Stimulated activated CD8-positive, alpha-beta memory T cell treated with anti-CD3 and anti-CD28 coated beads, Interleukin-15, amount 100 ng/mL, for 24 hours (primary cell): ENCODE measurements at places on chromosomes 2 and 18.

GRCh38 chr2:207465894-207466293 lies 63.9 kb upstream of the CREB1 start:
- no peak for DNase-seq

GRCh38 chr2:137977790-137978189 lies 13.5 kb downstream of the HNMT start:
- DNase-seq: no peak

DNA sequence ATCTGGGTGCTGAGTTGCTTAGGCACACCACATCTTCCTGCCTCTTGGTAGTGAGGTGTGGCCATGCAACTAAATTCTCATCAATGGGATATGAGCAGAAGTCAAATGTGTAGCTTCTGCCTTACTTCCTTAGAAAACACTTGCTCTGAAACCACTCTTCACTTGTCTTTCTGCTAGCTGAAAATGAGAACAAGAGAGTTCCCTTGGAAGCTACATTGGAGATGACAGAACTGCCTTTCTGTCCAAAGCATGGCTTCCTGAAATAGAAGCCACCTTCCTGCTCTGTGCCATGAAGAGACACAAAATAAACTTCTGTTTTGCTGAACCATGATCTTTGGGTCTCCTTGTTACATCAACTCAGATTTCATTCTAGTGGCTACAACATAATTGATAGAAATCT lies 659.9 kb downstream of the IRS1 start:
- DNase-seq: no peak

DNA sequence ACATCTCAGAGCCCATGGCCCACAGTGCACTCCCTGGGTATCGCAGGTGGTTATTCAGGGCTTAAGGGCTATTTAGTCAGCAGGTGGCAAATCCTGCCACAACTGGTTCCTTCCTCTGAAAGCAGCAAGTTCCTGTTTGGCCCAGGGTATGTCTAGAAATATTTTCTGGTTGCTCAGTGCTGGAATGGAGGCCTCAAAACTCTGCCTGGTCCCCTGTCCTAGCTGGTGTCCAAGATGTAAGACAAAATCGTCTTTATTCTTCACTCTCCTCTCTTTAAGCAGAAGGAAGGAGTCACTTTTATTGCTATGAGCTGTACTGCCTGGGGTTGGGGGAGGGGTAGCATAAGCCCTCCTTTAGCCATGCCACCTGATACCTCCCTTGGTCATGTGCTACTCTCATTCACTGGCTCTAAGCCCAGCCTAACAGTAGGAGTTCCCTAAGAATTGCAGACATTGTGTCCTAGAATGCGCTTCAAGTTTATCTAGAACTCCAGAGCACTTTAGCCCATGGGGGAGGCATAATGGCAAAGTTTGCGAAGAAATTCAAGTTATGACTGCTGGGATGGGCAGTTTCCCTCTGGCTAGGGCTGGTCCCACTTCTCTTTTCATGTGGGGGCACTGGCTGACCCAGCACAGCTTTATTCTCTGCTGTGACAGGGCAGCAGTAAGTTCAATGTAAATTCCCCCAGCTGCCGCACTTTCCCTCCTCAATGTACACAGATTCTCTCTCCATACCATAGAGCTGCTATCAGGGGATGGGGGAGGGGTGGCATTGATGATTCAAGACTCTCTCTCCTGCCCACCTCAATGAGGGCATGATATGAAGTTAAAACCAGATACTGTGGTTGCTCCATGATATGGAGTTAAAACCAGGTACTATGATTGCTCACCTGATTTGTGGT lies 27.1 kb upstream of the CWC22 start:
- DNase-seq: no peak
